Activated T-cell treated with anti-CD3 and anti-CD28 coated beads, Interleukin-2, amount 50 U/mL, for 4 hours (primary cell): ENCODE measurements at places on chromosomes 12 and 14.

GRCh38 chr12:92030618-92031017, 115.0 kb downstream of the BTG1 start:
- DNase-seq: peak; percentile 41

- DNase-seq: no peak
These were observed 90.2 kb downstream of the CDK17 start for GRCh38 chr12:96310067-96310466.

- DNase-seq: no peak
These were observed 6.0 kb downstream of the TMCC3 start for GRCh38 chr12:94644141-94644979.

- DNase-seq: no peak
These were observed 7.6 kb upstream of the PLD4 start for GRCh38 chr14:104917116-104917515.

DNA sequence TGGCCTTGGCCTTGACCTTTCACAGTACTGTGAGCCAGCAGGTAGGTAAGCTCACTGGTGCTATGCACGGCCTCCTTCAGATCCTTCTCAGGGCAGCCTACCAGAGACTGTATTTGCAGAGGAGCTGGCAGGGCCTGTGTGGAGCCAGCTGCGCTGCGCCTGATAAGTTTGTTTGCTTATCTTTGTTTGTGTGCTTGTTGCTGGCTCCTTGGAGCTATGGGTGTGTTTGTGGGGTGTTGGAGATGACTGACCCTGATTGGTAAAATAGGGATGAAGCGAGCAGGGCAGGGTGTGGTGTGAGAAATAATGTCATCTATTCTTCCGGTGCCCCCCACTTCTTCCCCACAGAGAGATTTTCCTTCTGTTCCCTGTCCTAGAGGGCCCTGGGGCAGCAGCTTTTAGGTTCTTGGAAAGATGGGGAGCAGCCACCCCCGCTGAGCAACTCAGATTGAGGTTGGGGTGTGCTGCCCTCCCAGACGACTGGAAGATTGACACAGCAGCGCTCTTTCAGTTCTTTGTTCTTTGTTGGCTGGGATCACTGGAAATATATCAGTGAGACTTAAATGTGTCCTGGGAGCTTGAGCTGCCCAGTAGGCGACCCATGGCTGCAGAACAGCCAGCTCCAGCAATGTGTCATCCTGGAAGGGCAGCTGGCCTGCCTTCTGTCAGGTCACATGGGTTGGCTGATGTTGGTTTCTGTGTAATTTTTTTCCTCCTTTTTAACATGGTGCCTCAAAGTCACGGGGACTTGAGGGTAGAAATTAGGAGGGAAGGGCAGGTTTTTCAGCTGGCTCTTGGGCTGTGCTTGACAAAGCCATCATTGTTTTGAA, 19.6 kb downstream of the MLXIP start:
- no peak for DNase-seq

- DNase-seq: no peak
These were observed 188.7 kb downstream of the PRKD1 start for GRCh38 chr14:29738950-29739349.
